NCI-H460 (cell line): ENCODE measurements at places on chromosomes 3 and 15. TPM values are rescaled to one million over a fixed set of nuclear protein-coding genes. Genes with fewer than 3 reads are reported as not detected.

The ISLR gene
- total RNA-seq, result not detected in 2 replicates

The SLC24A5 gene
- total RNA-seq, result not detected in 2 replicates

The CELF6 gene
- total RNA-seq, result 0.10 and 0.32 TPM in 2 replicates

The HMCES gene
- total RNA-seq, result 18.3 and 21.0 TPM in 2 replicates

The NECTIN3 gene
- total RNA-seq, result 2.2 and 3.8 TPM in 2 replicates

The C3orf18 gene
- 3.2 and 3.5 TPM in 2 replicates for total RNA-seq

GRCh38 chr15:85474700-85475316 lies 94.4 kb downstream of the AKAP13 start:
- no peak for DNase-seq

- no peak for DNase-seq
These were observed 400.9 kb upstream of the ATP11B start for GRCh38 chr3:182392182-182392937.

- DNase-seq, result peak; percentile 3
These were observed 83.1 kb upstream of the RASGRP1 start for GRCh38 chr15:38647683-38648082.

DNA sequence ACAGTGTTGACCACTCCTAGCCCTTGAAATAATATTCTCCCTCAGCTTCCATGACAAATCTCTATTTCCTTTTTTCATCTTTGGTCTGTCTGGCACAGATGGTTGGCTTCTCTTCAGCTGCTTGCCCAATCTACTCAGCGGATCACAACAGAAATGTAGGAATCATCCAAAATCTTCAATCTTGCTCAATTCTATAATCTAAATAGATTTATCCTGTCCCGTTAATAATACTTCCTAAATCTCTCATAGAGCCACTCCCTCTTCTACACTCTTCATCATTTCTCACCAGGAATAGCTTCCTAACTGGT lies 3.8 kb downstream of the PEAK1 start:
- no peak for DNase-seq

DNA sequence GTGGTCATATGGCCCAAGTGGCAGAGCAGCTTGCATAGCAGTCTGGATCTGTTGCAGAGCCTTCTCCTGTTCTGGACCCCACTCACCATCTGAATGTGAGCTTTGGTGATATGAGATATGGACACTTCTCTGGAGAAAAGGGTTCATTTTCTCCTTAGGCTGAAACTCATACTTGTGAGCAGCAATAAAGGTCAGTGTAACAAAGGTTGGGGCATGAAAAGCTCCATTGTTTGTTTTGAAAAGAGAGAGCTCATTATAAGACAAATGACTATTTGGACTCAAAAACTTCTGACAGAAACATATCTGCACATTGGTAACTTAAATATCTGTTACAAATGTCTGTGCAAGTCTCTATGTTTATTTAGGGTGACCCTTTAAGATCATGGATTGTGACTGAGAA lies 517.3 kb downstream of the MFSD1 start:
- no peak for DNase-seq

DNA sequence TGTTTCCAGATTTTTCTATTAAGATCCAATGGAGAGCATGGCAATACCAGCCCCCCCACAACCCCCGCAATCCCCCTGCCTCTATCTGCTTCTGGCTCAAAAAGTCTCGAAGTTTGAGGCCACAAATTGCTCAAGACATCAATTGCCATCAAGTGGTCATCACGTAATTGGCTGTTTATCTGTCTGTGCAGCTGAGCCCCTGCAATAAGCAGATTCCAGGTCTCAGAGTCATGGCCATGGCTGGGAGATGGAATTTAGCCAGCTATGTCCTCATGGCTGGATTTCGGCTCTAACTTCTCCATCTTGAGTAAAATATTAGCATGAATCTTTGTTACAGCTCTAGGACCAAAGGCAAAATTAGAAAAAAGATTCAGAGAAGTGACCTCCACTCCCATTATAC lies 22.7 kb downstream of the SSUH2 start:
- no peak for DNase-seq

DNA sequence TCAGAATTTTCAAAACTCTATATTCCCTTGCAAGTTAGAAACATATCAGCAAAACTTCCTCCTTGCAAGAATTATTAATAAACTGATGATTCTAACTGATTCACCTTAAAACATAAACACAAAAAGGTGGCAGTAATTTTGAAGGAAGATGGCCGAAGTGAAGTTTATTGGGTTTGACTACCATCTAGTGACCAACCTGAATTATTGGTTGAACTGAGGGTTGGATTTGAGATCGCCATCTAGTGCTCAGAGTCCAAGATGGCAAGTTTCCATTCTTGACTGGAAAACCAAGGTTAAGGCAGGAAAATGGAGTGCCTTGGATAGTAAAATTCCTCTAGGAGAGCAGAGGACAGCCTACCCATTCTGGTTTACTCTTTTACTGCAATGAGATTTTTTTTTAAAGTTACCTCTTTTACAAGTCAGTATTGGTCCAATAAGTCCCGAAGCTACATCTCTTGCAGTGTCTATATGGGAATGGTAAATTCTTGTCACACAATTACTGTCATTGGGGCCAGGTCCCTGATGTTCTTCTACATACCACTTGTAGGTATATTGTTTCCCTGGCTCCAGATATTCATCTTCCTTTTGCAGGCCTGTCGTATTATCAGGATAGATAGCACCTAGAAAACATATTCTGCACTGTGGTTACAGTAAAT lies 51.6 kb upstream of the CP start:
- DNase-seq, result peak; percentile 80

GRCh38 chr15:67548862-67549651 lies 6.6 kb downstream of the MAP2K5 start:
- no peak for DNase-seq

DNA sequence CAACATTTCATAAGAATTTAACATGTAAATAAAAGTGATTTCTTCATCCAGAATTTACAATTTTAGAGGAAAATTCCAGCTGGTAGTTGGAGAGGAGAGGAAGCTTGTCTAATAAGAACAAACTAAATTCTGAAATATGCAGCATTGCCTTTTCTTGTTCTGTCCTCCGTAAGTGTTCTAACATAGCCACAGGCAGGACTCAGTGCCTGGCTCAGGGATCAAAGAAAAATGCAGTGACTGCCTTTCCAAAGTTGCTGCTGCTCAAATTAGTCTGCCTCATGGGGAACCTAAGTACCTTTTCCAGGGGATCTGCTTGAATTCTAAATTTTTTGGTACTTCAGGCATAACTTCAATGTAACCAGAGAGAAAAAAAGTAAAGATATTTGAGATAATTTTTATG lies 713.0 kb upstream of the CADM2 start:
- DNase-seq, result no peak

GRCh38 chr15:41161336-41161735 lies 45.3 kb upstream of the INO80 start:
- DNase-seq, result no peak

DNA sequence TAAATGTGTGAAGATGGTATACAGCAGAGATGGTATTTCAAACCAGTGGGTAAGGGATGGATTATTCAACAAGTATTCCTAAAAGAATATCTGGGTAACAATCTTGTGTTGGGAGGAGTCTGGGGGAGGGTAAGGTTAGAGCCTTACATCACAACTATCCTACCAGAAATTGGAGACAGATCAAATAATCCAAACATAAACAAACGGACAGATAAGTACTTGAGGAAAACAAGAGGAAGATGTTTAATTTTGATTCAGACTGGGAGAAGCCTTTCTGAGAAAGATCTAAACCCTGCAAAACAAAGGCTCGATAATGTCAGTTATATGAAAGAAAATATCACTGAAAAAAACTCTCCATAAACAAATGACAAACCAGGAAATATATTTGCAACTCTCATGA lies 77.9 kb downstream of the SLC9A9 start:
- no peak for DNase-seq

DNA sequence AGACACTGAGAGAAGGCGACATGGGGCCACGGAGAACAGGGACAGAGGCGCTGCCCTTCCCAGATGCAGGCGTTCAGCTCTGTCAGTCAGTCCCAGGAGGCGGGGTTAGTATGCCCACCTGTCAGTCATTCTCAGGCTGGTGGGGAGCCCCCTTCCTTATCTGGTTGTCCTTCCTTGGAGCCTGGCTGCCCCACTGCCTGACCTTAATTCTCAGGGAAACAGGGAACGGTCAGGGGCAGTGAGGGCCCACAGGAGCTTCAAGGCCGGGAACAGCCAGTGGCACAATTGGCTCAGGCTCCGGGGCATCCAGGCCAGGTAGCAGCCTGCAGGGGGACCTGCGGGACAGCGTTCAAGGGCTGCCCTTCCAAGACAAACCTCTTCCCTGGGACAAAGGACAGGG lies 133.2 kb downstream of the CHSY1 start:
- DNase-seq, result no peak

DNA sequence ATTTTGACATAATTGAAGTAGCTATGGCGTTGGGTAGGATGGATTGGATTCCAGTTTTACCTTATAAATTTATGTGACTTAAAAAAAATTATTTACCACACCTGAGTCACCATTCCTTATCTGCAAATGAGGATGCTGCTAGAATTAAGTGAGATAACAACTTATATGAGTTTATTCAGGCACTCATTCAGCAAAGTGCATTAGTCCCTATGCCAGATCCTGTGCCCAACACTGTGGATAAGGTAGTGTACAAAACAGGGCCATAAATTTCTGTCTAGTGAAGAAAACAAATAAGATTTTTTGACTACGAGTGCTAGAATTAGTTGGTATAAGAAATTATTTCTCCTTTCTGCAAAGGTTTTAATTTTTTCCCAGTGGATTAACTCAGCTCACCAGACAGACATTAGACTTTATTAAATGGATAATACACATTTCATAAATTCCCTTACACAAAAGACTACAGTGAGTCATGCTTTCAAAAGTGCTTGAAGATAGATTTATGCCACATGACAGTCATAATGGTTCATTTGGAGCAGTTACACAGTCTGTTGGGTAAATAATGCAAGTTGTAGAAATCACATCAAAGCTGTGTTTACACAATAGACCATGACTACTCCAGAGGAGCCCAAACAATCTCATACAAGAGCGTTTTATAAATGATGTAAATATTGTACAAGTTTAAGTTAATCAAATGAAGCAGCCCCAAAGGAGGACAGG lies 129.9 kb upstream of the TGFBR2 start:
- peak; percentile 2 for DNase-seq

- peak; percentile 76 for DNase-seq
These were observed 10.5 kb downstream of the ACOX2 start for GRCh38 chr3:58526515-58526957.

- DNase-seq, result no peak
These were observed 61.0 kb downstream of the GPR160 start for GRCh38 chr3:170098753-170099152.

- DNase-seq, result no peak
These were observed 15.0 kb upstream of the ACAD9 start for GRCh38 chr3:128864351-128864811.
